GF-D8 (cell line): ENCODE measurements at places on chromosomes 7 and 10.

DNA sequence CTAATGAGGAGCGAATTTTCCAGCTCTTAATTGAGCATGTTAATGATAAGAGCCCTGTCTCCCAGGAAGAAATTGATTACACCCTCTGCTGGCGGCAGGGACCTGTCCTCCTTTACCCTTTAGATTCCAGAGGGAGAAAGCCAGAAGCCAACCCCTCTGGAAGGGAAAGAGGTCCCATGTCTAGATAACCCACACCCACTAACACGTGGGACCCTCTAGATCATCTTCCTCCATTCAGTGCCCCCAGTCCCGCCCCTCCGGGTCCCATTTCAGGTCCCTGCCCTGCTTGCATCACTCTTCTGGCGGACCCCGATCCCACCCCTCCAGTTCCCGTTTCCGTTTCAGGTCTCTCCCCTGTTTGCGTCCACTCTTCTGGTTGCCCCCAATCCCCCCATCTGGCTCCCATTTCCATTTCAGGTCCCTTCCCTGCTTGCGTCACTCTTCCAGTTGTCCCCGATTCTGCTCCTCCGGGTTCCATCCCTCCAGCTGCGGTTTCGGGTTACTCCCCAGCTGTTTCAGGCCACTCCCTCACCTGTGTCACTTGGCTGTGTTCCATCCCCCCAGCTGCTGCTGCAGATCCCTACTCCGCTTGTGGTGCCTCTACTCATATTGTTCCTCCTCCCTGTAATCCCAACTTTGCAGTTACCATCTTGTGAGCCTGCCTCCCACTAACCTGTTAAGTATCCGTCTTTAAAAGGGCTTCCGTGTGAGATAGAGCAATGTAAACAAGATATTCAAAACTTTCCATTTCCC lies 202.4 kb downstream of the SH2D4B start:
- no peak for DNase-seq

GRCh38 chr7:135386776-135387175 lies 123.1 kb downstream of the CNOT4 start:
- DNase-seq: no peak

- peak; percentile 82 for DNase-seq
These were observed 5.5 kb upstream of the LAMB4 start for GRCh38 chr7:108135446-108136190.

DNA sequence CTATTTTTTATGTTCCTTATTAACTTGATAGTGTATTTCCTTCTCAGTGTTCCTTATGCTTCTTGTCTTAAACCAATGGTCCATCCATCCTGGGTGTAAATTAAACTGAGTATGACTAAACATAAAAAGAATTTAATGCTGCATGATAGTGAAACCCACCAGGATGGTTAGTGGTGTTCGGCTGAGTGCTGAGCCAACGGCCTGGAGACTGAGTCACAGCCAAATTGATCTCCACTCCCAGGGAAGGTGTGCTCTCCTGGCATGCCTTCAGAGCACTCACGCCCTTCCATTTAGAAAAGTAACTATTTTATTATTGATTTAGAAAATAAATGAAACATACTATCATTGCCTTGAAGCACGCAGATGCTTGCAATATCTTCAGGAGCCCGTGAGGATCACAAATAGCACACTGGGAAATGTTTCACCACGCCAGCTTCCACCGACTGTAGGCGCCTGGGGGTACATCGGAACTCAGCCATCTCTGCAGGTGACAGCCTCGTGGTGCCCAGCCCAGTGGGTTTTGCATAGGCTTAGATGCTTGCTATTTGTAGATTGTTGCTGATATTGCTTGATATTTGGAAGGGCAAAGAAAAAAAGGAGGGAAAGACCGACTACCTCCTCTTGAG lies 40.0 kb upstream of the LOXL4 start:
- DNase-seq: no peak

- DNase-seq: no peak
These were observed 8.8 kb downstream of the ASB10 start for GRCh38 chr7:151178236-151178635.

GRCh38 chr10:83083831-83084230 lies 1055.5 kb upstream of the GHITM start:
- DNase-seq: no peak

GRCh38 chr7:82441669-82442478 lies 1.7 kb downstream of the CACNA2D1 start:
- no peak for DNase-seq

DNA sequence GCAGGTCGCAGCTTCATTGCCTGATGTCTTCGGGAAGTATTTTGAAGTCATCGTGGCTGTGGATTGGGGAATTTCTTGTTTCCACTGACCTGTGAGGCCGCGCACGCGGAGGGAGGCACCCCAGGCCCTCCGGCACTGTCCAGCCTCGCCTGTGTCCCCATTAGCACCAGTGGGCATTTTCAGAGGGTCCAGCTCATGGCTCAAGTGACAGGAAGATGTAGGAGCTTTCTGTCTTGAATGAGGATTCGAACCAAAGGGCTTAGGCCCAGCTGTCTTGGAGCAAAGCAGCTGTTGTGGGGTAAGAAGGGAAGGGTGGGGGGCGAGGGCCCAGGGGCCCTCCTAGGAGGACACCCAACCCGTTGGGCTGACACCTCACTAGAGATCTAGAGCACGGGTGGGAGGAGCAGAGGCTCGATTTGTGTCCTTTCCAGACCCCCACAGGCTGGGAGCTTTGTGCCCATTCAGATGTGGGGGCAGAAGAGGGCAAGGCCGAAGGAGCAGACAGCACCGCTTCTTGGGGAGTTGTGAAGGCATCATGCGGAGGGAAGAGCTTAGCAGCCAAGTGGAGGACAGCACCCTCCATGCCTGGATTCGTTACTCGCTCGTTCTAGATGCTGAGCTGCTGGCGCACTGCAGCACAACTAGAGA lies 914 bp downstream of the ZNF37A start:
- no peak for DNase-seq

GRCh38 chr7:959271-959670 lies 4.8 kb upstream of the ADAP1 start:
- no peak for DNase-seq

DNA sequence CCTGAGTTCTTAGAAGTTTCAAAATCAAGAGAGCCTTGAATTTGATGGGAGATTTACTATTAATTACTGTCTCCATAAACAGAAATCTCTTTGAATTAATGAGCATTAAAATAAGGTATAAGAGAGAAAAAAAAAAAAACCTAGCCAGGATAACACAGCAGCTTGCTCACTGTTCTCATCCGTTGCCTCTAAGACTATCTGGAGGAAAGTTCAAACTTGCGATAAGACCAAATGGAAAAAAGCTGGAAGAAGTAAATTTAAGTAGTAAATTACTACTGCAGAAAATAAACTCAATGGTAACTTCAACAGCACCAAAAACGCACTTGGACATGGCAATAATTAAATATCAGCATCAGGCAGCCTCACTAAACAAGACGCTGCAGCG lies 36.7 kb downstream of the GNA12 start:
- no peak for DNase-seq

- no peak for DNase-seq
These were observed 4.7 kb upstream of the JAKMIP3 start for GRCh38 chr10:132061030-132061429.

- DNase-seq: no peak
These were observed 199.5 kb upstream of the NFE2L3 start for GRCh38 chr7:25952261-25953057.

- DNase-seq: no peak
These were observed 112.5 kb upstream of the ANLN start for GRCh38 chr7:36277249-36277542.

GRCh38 chr10:70567603-70568002 lies 34.9 kb downstream of the PRF1 start:
- DNase-seq: no peak

GRCh38 chr7:76037310-76037709 lies 10.5 kb downstream of the STYXL1 start:
- DNase-seq: no peak

- DNase-seq: no peak
These were observed 3.6 kb downstream of the VWC2 start for GRCh38 chr7:49776994-49777393.

GRCh38 chr7:54813398-54813797 lies 54.4 kb upstream of the SEC61G start:
- no peak for DNase-seq

DNA sequence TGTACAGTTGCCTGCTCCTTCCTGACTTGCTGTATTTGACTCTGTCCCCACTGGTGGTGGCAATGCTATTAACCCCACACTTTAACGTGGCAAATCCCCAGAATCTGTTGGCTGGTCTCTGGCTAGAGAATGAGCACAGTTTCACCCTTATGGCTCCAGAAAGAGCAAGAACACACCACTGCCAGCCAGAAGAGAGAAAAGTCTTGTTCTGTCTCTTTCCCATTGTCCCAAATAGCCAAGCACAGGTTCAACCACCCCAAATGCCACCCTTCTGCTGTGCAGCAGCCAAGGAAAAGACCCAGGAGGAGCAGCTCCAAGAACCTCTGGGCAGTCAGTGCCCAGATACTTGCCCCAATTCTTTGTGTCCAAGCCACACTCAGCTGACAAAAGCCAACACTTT lies 11.3 kb downstream of the SLC16A9 start:
- DNase-seq: no peak
